ENCODE measurements at places on chromosomes 3 and 15.

DNA sequence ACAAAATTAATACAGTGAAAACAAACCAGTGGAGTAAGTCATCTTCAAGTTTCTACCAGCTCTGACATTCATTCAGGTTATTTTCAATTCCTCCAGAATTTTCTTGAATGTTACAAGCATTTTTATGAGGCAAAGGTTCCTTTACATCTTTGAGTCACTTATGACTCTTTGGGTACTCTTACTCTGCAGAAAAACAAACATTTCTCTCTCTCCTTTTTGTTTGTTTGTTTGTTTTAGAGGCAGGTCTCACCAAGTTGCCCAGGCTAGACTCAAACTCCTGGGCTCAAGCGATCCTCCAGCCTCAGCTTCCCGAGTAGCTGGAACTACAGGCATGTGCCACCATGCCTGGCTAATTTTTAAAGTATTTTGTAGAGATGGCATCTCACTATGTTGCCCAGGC, 233.5 kb downstream of the ADAMTSL3 start:
- no peak for DNase-seq

DNA sequence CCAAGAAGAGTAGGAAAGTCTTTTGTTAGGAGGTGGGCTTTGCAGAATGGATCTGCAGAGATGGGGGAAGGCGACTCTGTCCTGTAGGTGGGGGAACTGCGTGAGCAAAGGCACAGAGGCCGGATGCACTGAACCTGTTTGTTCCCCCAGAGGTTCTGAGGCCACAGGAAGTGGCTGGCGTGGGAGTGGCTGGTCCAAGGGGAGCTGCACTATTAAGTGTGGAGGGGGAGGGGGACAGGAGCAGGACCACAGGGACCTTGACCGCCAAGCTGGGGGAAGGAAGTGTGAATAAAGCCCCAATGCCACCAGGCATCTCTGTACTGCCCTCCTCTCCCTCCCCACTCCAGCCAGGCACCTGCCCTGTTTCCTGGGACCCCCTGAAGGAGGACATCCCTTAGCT, 51.8 kb downstream of the CYP11A1 start:
- no peak for DNase-seq

DNA sequence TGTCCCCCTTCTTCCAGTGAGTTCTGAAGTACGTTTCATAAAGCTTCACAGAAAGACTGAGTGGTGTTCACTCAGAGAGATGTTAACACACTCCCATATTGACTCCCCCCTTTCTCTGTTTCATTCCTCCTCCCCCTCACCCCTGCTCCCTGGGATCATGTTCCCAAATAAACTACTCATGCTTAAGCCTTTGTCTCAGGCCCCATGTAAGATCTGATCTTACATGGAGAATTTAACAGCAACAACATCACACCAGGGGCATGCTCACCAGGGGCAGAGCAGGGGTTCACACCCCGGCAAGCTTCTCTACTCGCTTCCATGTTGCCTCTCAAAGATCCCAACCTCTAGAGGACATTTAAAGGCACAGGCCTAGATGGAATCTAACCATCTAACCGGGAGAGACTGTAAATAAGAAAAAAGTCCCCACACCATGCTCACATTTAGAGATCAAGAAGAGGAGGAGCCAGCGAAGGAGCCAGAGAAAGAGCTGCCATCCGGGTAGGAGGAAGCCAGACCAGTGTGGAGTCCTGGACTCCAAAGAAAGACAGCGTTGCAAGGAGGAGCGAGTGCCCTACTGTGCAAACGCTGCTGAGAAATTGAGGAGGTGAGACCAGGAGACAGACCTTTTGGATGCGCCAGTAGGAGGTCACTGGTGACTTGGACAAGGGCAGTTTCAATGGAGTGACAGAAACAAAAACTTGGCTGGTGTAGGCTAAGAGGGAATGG, 21.4 kb upstream of the SRP14 start:
- no peak for DNase-seq

DNA sequence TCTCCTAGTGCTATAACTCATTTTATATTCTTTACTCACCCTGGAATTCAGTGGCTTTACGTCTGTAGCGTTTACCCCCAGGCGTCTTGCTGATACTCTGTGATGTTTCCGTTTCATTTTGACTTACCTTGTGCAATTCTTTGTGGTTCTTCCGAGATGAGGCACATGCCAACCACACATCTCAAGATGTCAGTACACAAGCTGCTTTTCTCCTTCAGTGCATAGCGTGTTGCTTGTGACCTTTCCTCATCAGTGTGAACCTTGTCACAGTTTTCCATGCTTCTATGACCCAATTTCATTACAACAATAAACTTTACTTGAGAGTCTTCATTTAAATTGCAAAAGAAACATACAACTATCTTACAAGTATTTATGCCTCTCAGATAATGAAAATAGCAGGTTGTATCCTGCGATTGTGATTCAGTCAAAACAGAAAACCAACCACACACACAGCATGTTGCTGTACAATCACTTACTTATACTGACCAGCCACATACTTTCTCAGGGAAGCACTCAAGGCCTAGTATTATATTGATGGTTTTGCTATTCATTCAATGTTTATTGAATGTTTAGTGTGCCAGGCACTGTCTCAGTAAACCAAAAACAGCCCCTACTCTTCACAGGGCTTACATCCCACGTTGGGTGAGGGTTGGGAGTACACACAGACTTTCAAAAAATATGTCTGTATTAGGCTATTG, 4.6 kb upstream of the TBL1XR1 start:
- DNase-seq: no peak

- no peak for DNase-seq
Observed at GRCh38 chr15:96353416-96353929, 23.0 kb downstream of the NR2F2 start.

- DNase-seq: no peak
Observed at GRCh38 chr3:70853161-70853944, 540.9 kb upstream of the MDFIC2 start.

GRCh38 chr15:76140074-76140464, 80.3 kb downstream of the TMEM266 start:
- DNase-seq: no peak

- DNase-seq: no peak
Observed at GRCh38 chr15:83587091-83587490, 66.8 kb upstream of the ADAMTSL3 start.

DNA sequence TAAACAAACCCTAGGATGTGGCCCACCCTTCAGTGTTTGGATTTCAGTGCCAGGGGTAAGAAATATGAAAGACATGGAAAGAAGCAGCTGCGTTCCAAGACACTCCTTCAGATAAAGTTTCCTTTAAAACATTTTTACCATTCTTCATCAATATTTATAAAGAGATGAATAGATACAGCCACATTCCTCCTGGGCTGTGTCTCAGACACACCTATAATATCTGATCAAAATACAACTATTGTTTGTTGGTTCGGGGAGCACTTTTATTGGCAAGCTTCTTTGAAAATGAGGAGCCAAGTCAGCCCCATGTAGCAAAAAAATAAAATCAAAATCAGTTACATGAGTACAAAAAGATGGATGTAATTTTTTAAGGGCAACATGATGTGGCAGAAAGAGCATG, 53.2 kb downstream of the RPL22L1 start:
- DNase-seq: no peak

DNA sequence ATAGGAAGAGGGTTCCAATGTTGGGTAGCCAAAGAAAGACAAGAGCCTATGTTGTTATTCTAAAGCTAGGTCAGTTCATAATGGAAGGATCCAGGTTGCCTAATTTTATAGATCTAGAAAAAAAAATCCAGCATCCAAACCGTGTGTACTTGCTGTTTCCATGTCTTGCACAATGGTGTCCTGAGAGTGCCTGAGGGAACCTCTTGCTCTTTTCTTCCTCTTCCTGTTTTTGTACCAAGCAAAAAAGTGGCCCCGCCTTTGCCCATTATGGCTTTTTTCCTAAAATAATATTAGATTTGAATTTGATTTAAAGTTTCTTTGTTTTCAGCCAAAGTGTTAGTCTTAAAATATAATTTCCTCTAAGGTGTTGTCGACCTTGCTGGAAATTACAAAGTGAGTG, 224.4 kb downstream of the RYR3 start:
- no peak for DNase-seq

DNA sequence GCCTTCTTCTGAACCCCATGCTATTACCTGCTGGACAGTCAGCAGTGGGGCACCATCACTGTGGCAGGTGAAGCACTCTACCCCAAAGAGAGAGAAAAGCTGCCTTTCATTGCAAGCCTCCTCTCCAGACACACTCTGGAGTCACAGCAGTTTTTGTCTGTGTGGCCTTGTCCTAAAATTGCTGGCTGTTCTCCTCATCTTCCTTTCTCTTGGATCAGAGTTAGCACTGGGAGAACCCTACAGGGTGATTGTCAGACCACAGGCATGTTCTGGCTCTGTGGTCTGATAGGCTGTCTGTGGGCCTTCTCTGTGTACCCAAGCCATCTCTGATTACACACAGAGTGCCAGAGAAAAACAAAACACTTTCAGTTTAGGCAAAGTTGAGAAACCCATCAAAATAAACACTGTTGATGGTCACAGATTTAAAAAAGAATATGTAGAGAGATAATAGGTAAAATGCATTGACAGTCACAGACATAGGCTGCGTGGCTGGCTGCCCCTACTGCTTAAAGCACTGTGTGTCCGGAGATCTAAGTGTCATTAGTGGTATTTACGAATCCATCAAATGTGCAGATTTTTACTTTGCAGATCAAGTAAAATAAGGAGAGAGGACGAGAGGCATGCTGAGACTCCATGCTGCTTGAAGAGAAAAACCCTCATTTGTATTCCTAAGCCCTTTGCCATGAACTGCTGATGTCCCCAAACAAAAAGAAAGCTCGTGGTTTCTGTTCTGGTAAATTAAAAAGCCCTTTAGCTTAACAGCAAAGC, 689.9 kb downstream of the TUSC7 start:
- peak; percentile 46 for DNase-seq

GRCh38 chr3:141235661-141236171, 4.1 kb downstream of the PXYLP1 start:
- DNase-seq: no peak

DNA sequence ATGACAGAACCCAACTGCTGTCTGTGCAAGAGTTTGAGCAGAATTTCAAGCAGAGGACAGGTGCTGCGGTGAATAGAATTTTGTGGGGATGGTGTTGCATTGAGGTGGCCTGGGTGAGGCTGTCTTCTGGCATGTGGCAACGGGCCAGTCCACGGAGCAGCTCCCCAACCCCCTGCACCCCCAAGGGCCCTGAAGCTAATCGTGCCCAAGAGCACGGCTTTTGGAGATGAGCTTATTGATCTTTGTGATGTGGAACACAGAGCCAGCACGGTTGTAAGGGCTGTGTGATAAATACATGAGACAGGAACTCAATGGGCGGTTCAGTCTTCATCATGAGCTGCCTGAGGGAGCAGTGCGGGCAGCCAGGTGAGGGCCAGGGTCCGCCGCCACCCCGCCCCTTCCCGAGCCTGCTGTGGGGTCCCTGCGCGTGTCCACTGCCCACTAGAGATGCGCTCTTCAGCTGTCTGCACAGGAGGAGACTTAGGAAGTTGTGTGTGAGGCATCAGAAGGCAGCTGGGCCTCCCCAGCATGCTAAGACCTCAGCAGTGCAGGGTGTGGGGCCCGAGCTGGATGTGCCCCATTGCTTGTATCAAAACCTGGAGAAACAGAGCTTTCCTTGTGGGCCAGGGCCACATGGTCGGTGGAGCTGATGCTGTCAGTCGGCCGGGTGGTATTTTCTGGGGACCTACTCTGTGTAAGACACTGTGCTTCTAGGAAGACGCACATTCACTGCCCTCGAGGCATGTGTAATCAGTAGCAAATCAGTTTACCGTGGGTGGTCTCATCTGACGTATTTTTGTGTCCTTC, 90.5 kb downstream of the CHRNA7 start:
- no peak for DNase-seq

DNA sequence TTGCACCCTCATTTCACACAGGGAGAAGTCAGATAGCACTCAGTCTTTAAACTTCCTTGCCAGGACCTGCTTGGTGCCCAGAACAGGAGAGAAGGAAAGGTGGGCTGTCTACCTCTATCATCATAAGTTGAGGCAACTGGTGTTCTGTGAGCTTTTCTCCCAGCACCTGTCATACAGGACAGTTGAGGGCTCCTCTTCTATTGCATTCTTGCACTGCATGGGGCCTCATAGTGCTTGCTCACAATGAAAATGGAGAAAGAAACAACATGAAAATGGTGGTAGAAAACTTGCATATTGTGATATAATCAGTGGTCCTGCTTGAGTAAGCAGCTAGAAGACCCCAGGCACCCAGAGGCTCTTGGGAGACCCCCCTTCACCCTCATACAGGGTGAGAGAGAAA, 311.7 kb upstream of the GOLIM4 start:
- DNase-seq: no peak

DNA sequence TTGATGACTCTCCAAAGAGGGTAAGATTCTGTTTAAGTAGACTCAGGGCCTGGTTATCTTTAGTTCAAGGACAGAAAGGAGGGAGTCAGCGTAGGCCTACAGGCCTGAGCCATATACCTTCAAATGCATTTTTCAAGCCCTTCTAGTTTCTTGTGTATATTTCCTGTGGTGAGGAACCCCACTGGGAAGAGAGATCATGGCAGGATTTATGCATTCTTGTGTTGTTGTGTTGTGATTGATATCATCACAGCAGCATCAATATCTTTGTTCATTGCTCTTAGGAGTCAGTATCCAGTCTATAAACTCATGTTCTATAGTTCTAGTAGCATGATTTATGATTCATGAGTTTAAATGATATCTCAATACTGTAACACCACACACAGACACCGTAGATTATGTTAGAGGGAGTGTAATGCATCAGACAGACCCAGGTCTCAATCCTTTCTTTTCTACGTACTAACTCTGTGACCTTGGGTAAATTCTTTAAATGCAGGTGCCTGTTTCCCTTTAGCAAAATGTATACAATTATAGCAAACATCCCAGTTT, 427.5 kb downstream of the PDCD6IP start:
- no peak for DNase-seq

- no peak for DNase-seq
Observed at GRCh38 chr3:181715571-181716340, 4.0 kb downstream of the SOX2 start.

GRCh38 chr15:52527911-52528563, 643 bp downstream of the MYO5A start:
- no peak for DNase-seq

DNA sequence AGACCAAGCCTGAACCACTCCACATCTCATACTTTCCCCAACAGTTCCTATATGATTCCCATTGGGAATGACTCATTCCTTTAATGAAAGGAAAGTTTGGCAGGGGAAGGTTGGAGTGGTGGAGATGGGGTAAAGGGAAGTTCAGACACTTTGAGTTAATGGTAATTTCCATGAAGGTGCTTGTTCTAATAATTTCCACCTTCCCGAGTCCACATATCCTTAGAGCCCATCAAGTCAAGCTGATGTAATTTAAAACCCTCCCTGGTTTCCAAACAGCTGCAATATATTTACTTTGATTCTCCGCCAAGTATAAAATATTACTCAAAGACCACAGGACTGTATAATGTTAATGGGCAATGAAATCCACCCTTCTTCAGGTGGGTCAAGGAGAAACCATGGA, 95.0 kb upstream of the GALNT15 start:
- no peak for DNase-seq
